Smooth muscle cell of the brain vasculature (primary cell): ENCODE measurements at places on chromosomes 16 and 17.
A peak's percentile ranks its signal among the peaks of the same experiment; 100 is the strongest.

GRCh38 chr16:58024486-58025350, 836 bp upstream of the MMP15 start:
- DNase-seq: no peak

DNA sequence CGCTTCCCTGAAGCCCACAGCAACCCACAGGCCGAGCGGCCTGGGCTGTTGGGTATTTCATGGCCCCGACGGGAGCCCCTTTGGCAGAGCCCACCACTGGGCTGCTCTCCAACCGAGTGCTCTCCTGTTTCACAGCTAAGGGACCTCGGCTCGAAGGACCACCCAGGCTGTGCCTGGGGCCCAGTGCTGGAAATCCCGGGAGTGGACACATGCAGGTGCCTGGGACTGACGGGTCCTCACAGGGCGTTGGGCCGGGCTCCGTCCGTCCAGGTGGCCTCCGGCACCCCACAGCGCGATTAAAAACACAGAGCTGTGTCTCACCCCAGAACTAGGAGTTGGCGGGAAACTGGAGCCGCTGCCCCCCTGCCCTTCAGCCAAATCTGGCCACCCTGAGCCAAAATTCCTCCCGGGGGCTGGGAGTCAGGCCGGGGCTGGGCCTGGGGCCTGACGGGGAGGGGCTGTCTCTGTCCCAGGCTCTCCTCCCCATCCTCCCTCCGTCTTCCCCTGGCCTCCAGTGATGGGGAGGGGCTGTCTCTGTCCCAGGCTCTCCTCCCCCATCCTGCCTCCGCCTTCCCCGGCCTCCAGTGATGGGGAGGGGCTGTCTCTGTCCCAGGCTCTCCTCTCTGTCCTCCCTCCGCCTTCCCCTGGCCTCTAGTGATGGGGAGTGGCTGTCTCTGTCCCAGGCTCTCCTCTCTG, 14.1 kb downstream of the UTS2R start:
- DNase-seq: no peak

GRCh38 chr17:68368387-68368786, 77.1 kb downstream of the ARSG start:
- peak; percentile 37 for DNase-seq

- DNase-seq: no peak
Observed at GRCh38 chr17:81339191-81339533, 44.1 kb upstream of the SLC38A10 start.

GRCh38 chr16:12314653-12315185, 338.2 kb downstream of the SNX29 start:
- DNase-seq: no peak

- DNase-seq: no peak
Observed at GRCh38 chr16:23283571-23283970, 18.5 kb upstream of the SCNN1B start.

DNA sequence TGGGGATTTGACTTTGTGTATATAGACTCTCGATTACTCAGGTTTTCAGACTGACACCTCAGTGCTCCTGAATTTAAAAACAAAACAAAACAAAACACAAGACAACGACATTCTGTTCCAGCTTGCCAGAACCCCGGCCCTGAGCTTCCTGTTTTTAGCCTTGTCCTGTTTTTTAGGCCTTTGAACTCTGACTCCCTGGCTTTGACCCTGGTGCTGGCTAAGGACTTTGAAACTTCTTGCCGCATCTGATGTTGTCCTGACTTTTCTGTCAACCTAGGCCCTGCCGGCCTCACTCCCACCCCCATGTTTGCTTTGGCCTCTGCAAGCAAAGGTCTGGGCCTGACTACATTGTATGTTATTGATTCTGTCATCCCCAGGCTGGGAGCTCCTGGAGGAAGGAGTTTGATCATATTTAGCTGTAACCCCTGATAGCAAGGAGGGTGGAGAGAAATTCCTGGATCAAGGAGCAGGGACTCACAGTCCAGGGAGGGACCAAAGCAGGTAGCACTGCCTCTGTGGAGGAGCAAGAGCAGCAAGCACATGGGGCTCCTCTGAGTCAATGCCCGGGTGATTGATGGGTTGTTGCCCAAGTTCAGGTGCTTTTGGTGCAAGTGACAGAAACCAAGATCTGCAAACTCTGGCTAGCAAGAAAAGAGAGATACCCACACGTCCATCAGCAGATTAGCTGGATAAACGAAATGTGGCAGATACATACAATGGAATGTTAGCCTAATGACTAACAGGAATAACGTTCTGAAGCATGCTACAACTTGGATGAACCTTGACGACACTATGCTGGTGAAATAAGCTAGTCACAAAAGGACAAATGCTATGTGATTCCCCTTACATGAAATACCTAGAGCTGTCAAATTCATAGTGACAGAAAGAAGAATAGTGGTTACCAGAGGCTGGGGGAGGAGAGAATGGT, 7.7 kb downstream of the CCL16 start:
- DNase-seq: no peak

GRCh38 chr16:27743963-27744362, 194.0 kb downstream of the KATNIP start:
- DNase-seq: no peak

DNA sequence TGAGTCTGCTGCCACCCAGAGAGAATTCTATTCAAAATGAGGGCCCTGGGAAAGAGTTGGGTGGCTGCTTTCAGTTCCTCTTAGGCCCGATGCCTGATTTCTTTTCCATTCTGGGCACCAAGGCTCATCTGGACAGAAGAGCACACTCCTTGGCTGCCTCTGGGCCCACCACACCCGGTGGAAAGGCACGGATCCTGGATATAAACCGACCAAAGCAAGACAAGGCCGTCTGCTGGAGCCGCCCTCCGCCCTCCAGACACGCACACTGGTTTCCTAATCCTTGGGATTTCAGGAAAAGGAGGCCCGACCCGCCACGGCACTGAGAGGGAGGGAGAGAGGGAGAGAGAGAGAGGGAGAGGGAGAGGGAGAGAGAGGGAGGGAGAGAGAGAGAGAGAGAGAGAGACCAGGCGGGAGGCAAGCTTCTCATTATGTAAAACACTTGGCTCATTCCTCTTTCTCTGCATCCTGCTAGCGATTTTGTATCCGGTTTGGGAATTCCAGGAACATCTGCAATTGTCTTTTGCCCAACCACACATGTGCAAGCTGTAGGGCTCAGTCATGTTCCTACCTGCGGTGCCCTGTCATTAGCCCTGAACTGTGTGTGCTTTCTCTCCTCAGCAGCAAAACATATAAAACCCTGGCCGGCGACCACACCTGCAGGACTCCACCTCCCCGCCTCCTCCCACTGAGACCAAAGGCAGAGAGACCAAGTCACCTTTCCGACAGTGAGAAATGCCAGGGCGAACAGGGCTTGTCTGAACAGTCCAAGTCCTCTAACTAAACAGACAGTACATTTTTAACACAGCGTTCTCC, 347.2 kb downstream of the SOX9 start:
- DNase-seq: no peak

- DNase-seq: no peak
Observed at GRCh38 chr17:6941989-6942388, 53.9 kb upstream of the ALOX12 start.

- DNase-seq: no peak
Observed at GRCh38 chr17:61474235-61474927, 22.2 kb downstream of the TBX4 start.

DNA sequence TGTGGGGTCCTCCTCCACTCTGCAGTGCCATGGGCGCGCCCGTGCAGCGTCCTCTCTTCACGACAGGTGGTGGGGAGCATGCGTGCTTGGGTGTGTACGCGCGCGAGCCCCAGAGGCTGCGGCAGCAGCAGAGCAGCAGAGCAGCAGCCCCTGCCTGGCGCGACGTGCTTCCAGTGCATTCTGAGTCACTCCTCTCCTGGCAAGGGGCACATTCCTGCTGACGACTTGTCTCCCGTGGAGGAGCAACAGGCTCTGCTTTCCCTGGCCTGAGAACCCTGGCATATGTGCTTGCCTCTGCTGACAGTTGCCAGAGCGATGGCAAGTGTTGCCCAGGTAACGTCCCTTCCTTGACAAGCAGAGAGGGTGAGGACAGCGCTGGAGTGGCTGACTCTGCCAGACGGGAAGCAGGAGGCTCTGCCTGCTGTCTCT, 133.8 kb upstream of the PLCG2 start:
- DNase-seq: peak; percentile 79

- DNase-seq: no peak
Observed at GRCh38 chr16:54171626-54172537, 114.7 kb downstream of the IRX3 start.

- no peak for DNase-seq
Observed at GRCh38 chr17:67970783-67971182, 25.5 kb downstream of the C17orf58 start.

DNA sequence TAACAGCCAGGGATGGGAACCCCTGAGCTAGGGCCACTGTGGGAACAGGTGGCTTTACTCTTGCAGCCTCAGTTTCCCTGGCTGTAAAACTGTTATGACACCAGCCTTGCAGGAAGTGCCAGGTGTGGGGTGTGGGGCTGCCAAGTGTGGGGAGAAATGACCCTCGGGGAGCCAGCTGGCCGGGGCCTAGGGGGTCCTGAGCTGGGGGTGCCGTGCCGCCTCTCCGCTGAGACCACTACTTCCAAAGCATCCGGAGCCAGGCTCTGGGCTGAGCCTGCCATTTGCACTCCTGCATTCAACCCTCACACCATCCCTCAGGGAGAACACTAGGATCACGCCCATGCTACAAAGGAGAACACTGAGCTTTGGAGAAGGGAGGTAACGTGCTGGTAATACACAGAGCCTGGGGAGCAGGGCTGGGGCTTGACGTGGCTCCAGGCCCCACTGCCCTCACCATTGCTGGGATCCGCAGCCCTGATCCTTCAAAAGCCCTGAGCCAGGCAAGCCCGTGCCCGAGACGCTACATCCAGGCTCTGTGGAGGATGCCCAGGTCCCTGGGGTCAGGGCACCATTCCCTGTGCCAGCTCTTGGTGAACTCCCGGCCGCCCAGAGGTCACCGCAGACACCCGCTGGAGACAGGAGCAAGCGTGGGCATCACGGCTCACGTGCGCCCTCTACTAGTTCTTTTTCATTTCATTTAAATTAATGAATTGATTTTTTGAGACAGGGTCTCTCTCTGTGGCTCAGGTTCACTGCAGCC, 28.8 kb upstream of the GINS2 start:
- DNase-seq: peak; percentile 31

- DNase-seq: no peak
Observed at GRCh38 chr17:72518753-72519597, 398.2 kb downstream of the SOX9 start.

DNA sequence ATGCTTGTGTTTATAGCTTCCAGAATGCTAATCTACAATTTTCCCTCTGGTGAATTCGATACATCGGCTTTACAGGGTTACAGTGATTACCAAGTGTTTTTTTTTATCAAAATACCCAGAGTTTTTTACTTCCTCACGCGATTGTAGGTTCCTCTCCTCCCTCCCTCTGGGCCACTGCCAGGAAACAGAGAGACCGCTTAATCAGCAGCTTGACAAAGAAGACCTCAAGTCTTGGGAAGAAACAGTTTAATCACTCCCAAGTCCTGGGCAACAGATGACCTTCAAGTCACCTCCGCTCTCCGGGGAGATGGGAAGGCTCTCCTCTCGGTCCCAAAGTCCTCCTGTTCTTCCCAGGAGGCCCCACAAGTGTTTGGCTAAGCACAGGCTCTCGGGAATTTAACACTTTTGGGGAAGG, 23.5 kb downstream of the SMTNL2 start:
- DNase-seq: peak; percentile 76

DNA sequence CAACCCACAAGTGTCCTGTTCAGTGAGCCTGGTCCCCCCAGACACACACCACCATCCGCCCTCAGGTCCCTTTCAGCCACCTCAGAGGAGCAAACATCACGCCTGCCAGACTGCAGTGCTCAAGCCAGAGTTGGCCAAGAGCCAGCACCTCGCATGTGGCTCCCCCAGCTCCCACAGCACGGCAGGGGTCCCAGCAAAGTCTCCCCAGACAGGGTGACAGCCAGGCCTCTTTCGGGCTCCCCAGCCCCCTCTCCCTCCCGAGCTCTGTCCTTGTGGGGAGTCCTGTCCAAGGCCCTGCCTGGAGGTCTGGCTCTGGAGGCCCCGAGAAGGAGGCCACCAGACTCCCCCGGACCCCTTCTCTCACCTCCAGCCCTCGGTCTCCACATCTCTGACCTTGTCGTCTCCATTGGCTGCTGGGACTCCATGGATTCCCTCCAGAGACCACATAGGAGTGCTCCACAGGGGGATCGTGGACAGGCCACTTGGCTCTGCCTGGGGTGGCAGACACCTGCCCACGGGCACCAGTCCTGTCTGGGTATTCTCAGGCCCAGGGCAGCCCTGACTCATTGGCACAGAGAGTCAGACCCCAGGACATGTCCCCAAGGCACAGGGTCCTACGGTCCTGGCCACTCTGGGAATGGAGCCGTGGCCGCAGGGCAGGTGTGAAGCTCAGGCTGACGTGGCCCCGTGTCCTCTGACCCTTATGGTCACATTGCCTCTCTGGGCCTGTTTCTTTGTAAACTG, 1.8 kb upstream of the MYADML2 start:
- DNase-seq: no peak

GRCh38 chr17:10171122-10171571, 27.3 kb downstream of the GAS7 start:
- DNase-seq: no peak

- DNase-seq: no peak
Observed at GRCh38 chr17:82001571-82002056, 21.1 kb downstream of the CENPX start.

- no peak for DNase-seq
Observed at GRCh38 chr16:914440-914839, 56.3 kb downstream of the LMF1 start.

DNA sequence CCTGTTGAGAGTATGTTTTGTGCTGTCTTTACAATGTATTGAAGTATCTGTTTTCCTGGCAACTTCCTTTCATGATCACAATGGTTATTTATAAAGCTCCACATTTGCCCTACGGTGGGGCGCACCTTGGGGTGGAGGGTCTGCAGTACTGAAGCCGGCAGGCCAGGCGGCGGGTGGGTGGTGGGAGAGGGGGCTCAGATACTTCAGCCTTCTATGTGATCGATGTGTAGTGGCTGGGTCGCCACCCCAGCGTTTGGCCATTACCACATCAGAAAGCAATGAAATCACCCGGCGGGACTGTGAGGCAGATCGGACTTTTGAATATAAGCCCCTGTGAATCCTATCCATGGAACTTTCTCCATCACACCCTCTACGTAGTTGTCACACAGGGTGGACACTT, 196.6 kb downstream of the FOXL1 start:
- DNase-seq: no peak

DNA sequence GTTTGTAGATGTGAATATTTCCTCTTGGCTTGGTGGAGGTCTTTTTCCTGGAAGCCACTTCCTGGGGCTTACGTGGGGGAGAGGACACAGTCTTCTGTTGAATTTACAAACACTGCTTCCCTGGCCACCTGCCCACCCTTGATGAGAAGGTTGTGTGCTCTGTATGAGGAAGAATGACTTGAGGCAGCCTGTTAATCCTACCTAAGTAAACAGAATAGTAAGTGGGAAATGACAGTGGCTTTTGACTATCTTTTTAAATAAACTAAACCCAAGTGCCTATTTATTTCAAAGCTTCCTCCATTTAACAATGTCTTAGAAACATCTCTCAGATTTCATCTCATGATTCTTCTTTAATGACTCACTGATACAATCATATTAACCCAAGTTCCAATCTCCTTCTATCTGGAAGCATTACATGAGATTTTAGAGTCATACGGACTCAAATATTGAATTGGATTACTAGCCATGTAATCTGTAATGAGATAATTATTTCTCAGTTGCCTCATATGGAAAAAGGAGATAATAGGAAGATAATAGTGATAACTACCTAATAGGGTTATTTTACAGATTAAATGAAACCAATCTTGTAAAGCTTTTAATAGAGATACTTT, 96.6 kb upstream of the SMIM36 start:
- no peak for DNase-seq
